Activated T-helper 1 cell treated with Interleukin-2 at 50 U/mL for 16 hours (primary cell): ENCODE measurements at places on chromosomes 13 and 19.

DNA sequence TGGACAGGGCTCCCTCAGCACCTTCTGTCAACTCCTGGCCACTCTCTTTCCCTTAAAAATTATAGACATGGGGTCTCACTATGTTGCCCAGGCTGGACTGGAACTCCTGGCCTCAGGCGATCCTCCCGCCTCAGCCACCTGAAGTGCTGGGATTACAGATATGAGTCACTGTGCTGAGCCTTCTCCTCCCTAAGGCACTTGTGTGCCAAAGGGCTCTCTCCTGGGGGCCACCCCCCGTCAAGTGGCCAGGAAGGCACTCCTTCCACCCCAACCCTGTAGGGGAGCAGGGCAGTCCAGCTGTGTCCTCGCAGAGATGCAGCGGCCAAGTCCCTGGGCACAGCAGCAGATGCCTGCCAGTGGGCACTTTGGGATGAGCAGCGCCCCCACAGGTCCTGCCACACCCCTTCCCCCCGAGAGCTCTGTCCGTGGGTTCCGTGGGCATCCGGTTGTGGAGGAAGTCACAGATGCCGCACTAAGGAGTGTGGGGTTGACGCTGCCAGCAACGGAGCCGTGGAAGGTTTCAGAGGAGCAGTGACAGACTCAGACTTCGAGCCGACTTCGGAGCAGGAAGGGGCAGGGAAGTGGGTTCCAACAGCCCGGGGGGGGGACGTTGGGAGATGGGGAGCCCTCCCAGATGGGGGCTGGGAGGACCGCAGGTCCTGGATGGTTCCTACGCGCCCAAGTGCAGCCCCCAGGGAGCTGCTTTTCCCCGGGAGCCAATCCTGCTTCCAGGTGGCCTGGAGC, 3.3 kb upstream of the UQCR11 start:
- peak; percentile 25 for DNase-seq

DNA sequence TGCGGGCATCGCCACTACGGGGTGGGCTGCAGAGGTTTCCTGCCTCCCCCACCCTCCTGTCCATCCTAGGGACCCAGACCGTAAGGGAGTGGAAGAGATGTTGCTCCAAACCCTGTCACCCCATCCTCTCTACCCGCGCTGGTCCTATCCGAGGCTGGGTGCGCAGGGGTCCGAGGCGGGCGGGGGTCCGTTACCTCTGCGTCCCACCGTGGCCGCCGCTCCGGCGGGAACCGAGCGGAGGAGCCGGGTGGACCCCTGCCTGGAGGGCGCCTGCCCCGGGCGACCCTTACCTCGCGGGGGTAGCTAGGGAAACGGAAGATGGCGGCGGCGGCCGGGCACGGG, at the start of gene DGKH:
DGKH (plus strand) TSS at position 307 of the 342 bp plus-strand sequence. CDS start 126 bp downstream, outside the sequence.
- DNase-seq: no peak

DNA sequence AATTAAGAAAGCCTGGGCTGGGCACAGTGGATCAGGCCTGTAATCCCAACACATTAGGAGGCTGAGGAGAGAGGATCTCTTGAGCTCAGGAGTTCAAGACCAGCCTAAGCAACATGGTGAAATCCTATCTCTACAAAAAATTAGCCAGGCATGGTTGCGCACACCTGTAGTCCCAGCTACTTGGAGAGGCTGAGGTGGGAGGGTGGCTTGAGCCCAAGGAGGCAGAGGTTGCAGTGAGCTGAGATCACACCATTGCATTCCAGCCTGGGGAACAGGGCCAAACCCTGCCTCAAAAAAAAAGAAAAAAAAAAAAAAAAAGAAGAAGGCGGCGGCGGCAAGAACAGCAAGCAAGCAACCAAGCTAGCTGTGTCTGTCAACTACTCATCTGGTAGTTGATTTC, 26.7 kb downstream of the TSC22D1 start:
- DNase-seq: no peak

GRCh38 chr13:46479283-46479682, 73.7 kb upstream of the LRCH1 start:
- DNase-seq: no peak

- DNase-seq: no peak
These were observed 381.7 kb upstream of the ZNF507 start for GRCh38 chr19:31963746-31964145.

DNA sequence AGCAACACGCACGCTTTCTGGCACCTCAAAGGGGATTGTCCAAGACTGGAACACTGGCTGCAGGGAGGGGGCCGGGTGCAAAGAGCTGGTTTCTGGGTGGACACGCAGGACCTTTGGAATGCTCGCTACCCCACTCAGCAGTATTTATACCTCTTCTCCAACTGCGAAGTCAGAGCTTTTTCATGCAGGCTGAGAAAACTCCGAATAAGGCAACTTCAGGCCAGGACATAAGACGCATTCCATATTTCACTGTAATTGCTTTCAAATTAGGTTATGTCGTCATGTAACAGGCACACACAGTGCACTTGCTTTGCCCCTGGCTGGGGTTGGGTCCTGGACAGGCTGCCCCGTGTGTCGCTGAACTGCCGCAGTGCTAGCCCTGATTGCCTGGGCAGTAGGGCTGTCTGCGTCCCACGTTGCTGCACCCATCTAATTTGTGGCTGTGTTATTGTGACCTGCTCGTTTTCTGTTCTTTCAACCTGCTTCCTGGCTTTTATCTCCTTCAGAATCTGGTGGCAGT, 44.5 kb downstream of the ACTN4 start:
- no peak for DNase-seq

GRCh38 chr19:10927730-10928562, 493 bp downstream of the YIPF2 start:
- DNase-seq: no peak

DNA sequence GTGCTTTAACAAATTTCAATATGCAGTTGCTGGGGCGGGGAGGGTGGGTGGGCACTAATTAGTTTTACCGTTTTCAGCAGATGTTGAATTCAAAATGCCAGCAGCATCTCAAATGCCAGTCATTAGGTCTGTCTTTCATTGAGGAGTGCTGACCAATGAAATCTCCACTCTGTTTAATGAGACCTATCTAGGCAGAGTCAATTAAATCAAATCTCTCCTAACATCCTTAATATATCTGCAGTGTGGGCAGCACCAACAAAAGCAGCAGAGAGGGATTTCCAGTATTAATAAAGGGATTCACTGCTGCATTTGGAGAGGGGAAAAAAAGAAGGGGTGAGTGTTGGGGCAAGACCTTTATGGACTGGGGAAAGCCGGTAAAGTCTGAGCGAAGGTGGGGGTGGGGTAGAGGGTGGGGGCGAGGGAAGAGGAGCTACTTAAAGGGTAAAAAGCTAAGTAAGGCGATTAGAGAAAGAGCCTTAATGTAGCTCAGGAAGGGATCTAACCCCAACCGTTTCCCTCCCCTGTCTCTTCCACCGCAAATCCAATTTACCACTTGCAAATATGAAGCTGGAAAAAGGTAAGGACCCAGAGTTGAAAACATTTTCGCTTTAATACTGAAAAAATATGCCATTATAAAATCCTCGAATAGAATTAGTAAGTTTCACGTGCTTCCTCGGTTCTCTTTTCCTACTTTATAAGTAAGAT, 4.5 kb downstream of the SLITRK1 start:
- DNase-seq: no peak

DNA sequence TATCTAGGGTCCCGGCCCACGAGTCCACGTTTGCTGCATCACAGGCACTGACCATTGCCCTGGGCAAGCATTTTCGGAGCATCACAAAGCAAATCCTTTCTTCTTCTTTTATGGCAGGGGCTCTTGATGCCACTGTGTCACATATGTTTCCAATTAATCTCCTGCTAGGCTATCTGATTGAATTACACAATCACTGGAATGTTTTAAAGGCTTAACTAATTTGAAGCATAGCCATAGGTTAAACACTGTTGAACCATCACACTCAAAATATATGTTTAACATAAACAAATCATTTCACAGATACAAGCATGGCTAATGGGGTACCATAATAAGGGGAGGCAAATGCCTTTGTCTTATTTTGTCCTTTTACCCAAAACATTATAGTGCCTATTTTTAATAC, 338.3 kb downstream of the POU4F1 start:
- no peak for DNase-seq

- DNase-seq: no peak
These were observed 79.6 kb downstream of the FGF14 start for GRCh38 chr13:102322211-102322610.

DNA sequence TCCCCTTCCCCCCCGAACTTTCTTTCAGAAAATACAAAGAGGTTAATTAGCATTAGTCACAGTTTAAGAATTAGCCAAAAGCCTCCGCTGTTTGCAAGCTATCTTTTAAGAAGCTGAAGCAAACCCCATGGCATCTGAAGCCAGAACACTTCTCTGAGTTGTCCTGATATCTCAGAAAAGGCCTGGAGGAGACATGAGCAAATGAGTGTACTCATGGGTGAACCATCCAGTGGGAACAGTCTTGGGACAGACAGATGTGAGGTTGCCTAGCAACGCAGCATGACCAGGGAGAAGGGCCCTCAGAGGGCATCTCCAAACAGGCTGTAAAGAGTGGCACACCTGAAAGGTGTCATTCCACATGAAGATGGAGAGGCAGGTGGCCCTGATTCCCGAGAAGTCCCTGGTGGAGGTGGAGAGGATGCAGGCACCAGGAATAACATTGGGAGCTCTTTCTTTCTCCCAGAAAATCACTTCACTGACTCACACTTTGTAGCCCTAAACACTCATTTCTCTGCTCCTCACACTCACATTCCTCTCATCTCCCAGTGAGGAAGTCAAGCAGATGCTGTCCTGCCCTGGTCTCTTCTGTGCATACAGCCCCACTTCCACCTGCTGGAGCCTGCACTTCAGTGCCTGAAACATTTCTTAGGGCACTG, 87.0 kb upstream of the TSHZ3 start:
- no peak for DNase-seq

- DNase-seq: no peak
These were observed 5.4 kb upstream of the NLRP7 start for GRCh38 chr19:54952591-54953344.

- no peak for DNase-seq
These were observed 46.4 kb downstream of the GGACT start for GRCh38 chr13:100541897-100542825.

DNA sequence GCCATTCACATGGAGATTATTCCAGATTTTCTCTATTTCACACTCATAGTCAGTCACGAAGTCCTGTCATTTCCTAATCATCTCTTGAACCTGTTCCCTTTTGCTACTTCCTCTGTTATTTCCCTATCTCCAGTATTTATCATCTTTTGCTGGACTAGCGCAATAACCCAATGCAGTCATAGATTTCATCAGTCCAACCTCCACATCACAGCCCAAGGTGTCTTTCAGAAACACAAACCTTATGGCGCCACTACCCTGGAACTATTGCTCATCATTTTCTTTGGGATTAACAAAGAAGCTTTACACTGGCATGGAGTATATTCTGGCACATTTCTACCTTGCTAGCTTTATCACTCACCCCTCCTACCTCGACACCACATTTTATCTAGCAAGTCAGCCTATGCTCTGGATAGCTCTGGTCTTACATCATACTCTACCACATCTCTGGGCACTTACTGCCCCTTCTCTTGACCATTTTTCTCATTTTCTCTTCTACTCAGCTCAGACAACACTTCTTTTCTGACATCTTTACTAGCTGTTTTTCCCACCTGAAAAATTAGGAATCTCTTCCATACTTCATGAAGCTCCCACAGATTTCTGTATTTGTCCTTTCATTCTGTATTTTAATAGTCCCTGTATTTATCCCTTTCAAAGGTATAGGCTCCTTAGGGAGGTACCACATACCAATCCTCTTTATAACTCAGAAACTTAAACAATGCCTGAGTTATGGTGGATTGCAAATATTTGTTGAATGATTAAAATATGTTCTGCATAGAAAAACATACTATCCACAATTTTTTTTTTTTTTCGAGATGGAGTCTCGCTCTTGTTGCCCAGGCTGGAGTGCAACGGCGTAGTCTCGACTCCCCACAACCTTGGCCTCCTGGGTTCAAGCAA, 534.7 kb downstream of the KLF12 start:
- no peak for DNase-seq

- DNase-seq: no peak
These were observed 3.3 kb upstream of the POSTN start for GRCh38 chr13:37601648-37602440.

GRCh38 chr13:76250211-76250610, 614.1 kb downstream of the LMO7 start:
- no peak for DNase-seq

- DNase-seq: no peak
These were observed 53.4 kb downstream of the LATS2 start for GRCh38 chr13:21008026-21008425.

GRCh38 chr19:39913682-39914333, 20.6 kb downstream of the FCGBP start:
- no peak for DNase-seq

- DNase-seq: no peak
These were observed at the start of gene FUT3 for GRCh38 chr19:5851302-5851701. TSS of gene FUT3 (minus strand) at chr19:5851449.

GRCh38 chr19:3570606-3571011, 2.1 kb upstream of the HMG20B start:
- no peak for DNase-seq

DNA sequence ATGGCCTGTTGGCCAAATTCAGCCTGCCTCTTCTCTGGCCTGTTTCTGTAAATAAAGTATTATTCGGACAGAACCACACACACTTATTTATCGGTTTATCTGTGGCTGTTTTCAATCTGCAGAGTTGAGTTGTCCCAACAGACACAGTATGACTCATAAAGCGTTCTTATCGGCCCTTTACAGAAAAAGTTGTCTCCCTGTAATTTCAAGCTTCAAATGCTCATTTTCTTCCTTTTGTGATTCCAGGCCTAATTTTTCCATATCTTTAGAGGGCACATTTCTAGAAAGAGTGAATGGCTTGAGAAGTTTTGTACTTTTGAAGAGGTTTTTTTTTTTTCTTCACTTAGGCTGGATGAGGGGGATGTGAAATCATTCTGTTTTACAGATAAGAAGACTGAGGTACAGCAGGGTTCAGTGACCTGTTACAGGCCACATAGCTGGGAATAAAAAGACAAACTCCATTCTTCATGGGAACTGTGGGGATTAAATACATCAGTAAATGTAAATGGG, 440.9 kb downstream of the TSHZ3 start:
- DNase-seq: no peak

- DNase-seq: no peak
These were observed 57.9 kb downstream of the SMARCA4 start for GRCh38 chr19:11018763-11019162.

DNA sequence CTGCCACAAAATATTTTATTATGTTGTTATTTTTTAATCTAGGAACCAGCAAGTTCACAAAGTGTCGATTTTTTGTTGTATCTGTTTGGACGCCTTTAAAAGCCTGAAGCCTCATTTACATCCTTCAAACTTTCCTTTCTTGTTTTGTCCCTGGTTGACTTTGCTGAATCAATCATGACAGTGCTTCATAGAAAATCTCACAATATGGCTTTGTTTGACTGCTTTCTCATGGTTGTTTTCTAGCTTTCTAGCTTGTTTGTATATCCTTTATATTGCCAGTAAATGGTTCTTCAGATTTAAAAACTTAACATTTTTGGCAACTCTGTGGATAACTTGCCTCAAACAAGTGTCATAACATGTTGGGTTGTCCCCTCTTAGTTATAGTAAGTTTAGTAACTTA, 84.1 kb upstream of the ATXN8OS start:
- no peak for DNase-seq

GRCh38 chr13:27283906-27284493, 13.4 kb downstream of the RASL11A start:
- DNase-seq: no peak
